Effector CD8-positive, alpha-beta T cell (primary cell): ENCODE measurements at places on chromosomes 2 and 18.

DNA sequence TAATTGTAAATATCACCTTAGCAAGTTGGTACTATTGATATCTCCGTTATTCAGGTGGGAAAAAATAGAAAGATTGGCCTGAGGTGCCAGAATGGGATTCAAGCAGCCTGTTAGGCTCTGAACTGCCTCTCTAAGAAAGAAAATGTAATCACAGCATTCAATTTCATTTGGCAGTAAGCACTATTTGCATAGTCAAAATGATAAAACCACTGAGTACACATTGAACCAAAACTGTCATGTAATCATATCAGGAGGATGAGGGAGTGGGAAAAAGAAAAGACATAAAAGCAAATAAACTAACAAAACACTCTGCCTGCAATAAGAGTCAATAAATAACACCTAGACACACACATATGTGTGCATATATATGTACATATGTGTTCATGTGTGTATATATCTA lies 103.9 kb upstream of the TACR1 start:
- DNase-seq: no peak

DNA sequence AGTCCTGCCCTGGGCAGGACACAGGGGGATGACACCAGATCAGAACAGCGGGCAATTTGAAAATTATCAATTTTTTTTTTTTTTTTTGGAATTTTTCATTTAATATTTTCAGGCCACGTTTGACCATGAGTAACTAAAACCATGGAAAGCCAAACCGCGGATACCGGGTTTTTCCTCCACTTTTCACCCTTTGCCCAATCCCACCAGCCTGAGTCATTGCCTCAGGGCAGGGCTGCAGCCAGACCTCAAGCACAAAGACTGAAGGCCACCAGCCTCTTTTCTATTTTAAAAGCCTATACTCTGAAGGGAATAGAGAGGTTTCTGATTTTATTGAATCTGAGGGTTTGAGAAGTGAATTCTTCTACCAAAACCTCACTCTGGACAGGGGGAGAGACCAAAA lies 381.1 kb downstream of the IRS1 start:
- DNase-seq: no peak

DNA sequence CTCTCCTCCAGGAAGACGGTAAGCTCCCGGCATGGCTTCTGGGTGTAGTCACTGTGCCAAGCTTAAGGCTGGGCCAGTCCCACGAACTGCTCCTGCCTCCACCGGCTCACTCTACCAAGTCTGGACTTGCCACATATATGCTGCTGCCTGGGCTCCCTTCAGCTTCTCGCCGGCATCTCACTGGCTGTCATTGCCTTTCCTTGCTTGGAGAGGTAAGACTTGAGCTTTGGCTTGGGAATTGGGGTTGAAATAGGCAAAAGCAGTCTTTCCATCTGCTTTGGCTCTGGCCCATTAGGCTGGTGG lies 481.0 kb downstream of the TGIF1 start:
- no peak for DNase-seq

DNA sequence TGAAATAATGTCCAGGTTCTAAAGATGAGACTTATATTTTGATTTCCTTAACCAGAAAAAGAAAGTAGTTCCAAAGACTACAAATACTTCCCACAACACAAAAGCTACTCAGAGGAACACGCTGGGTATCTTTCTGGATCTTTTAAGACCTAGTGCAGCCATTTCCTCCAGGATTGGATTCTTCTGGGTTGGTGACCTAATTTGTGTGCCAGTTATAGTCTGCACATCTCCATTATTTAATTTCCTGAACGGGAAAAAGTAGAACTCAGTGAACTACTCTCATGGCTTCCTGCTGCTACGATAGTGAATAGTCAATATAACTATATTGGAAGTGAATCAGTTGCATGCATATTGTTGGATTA lies 1.5 kb downstream of the TMEM87B start:
- no peak for DNase-seq

DNA sequence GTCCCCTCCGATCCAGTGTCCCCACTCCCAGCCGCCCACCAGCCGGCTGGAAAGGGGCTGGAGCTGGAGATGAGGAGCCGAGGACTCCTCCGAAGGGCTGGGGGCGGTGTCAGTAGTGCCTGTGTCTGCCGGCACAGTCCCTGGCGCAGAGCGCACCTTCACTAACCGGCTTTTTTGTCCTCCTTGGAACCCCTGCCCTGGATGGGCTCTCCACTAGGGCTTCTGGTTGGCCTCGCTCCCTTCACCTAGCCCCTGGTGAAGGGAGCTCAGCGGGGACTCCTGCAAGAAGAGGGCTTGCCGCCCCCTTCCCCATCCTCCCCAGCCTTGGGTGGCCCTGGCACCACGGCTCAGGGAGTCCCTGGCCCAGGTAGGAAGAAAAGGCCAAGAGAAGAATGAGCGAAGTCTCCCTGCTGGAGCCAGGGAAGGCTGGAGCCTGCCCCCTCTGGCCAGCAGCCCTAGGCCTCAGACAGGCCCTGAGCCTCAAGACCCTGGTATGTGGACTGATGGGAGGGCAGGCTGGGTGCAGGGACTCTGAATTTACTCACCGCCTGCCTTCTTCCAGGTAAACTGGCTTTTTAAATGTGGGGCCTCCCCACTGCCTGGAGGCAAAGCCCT lies 570 bp upstream of the ECEL1 start:
- DNase-seq: no peak

DNA sequence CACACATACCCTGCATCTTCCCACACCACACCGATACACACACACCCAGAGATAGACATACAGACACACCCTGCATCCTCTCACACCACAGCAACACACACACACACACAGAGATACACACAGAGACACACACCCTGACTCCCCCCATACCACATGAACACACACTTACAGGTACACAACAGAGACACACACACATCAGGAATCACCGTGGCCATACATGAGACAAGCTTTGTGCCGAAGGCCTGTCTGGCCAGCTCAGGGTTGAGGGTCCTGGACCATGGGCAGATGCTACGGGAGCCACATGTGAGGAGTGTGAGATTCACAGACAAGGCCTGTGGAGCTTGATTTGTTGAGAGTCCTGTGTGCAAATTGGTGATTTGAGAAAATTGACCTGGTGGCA lies 15.6 kb downstream of the IMPA2 start:
- DNase-seq: no peak

DNA sequence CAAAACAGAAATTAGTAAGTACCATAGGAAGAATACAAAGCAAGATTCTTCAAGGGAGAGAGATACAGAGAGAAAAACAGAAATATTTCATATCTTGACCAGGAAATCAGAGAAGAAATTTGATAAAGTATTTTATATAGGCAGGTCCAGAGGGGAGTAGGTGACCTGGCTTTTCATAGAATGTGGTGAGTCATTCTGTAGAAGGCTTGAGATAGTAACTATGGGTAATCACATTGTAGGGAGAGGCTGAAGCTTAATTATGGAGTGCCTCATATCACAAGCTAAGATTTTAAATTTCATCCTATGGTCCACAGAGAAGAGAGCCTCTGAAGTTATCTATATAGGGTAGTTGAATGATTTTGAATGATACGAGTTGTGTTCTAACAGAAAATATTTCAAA lies 195.0 kb upstream of the CYRIA start:
- DNase-seq: no peak

GRCh38 chr18:49730951-49731391 lies 82.4 kb downstream of the ACAA2 start:
- no peak for DNase-seq

DNA sequence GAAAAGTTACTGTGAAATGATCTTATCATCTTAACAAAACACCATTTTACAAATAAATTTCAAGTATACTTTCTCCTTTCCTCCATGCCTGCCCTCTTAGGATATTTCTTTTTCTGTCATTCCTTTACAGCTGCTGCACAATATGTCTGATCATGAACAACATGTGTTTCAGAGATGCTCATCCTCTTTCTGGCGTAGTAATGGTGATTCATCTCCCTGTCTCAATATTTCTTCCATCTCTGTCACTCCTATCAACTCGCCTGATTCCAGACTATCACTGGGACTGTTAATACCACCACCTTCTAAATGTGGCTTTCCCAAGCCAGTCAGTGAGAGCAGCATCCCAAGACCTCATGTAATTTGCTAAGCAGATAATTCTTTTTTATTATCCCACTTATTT lies 290.5 kb downstream of the GULP1 start:
- no peak for DNase-seq
